T-helper 1 cell (primary cell): ENCODE measurements at places on chromosomes 11 and 22.

- no peak for DNase-seq
Observed at GRCh38 chr22:35705141-35705540, 12.5 kb upstream of the APOL5 start.

DNA sequence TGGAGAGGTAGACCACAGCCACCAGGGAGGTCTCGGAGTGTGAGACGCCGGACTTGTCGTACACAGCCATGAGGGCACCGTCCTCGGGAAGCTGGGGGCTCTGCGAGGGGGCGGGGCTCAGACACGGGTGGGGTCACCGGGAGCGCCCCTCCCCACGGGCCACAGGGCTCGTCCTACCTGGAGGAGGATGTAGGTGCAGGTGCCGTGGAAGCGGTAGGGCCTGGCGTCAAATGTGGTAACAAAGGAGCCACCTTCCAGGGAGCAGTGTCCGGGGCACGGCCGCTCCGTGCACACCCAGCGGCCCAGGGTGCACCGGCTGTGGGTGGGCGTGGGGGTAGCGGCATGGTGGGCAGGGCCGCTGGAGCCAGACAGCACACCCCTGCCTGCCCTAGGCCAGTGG, 7.5 kb downstream of the MUC6 start:
- DNase-seq = no peak

DNA sequence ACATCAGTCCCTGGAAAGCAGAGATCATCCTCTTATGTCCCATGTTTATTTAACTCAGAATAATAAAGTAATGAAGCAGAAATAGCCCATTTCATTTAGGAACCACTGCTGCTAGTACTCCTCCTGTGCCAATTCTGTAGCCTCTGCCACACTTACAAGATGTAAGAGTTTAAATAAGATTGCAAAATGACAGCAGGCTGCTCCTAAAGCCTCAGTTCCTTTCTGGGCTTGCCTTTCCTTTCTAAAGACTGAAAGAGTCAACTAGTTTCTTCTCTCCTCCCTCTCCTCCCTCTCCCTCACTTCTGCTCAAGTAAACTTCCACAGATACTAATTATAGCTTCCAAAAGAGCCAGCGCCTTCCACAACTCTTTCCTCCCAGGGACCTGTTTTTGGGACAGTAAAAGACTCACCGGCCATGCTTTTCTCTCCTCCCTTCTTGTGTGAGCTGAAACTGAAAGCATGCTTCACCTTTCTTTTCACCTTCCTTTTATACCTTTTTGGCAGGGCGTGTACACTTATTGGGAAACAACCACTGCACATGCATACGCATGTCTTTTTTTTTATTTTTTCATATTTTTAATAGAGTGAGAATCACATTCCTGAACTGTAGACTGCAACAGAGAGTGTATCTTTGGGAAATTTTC, 26.1 kb upstream of the CARD16 start:
- DNase-seq = peak; percentile 37

GRCh38 chr22:31278626-31279326, 13.5 kb downstream of the PIK3IP1 start:
- peak; percentile 53 for DNase-seq

- no peak for DNase-seq
Observed at GRCh38 chr11:65159012-65159411, 11.0 kb upstream of the SPDYC start.

- no peak for DNase-seq
Observed at GRCh38 chr22:37335806-37336199, 53.5 kb downstream of the CYTH4 start.

DNA sequence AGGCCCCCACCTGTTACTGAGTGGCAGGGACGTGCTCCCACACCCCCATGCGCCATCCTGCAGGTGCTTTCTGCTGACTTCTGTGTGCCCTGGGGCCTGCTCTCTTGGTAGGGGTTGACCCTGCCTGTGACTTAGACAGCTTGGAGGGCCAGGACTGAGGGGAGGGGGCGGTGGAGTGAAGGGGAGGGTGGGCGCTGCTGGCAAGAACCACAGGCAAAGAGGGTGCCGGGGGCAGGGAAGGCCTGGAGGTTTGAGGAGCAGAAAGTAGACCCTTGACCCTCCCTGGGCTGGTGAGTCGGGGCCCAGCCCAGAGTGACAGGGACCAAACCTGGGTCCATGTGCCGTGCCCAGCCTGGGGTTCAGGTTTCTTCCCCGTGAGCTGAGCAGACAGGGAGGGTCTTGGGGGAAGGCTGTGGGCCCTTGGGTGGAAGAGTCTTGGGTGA, 17.8 kb downstream of the KCNQ1 start:
- DNase-seq = no peak

DNA sequence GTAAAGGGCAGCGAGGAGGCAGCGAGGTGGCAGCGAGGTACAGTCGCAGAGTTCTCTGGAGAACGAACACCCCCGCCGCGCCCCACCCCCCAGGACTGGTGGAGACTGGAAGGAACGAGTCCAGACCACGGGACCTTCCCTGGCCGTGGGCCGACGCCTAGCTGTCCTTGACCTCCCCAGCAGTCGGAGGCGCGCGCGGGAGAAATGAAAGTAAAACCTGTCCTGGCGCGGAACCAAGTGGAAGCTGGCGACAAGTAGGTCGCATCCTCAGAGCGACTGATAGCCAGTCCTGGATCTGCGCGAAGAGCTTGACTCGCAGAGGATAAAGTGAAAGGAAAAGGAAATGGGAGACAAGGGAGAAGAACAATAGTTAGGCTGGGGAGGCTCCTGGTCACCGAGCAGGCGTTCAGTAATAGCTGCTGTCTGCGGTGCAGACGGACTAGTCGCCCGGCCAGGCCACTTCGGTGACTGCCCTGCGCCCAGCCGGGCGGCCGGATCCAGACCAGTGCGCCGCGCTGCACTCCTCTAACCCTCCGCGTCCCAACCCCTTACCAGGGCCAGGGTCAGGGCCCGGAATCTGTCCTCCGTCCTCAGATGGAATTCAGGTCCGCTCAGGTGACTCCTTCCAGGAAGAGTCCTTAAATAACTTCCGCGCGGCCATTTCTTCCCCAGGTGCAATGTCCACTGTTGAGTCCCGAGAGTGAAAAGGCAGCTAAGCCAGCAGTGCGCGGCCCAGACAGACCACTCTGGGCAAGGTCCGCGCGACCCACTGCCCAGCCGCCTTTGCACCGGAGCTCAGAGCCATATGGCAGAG, 1.9 kb upstream of the ADM start:
- peak; percentile 64 for DNase-seq

DNA sequence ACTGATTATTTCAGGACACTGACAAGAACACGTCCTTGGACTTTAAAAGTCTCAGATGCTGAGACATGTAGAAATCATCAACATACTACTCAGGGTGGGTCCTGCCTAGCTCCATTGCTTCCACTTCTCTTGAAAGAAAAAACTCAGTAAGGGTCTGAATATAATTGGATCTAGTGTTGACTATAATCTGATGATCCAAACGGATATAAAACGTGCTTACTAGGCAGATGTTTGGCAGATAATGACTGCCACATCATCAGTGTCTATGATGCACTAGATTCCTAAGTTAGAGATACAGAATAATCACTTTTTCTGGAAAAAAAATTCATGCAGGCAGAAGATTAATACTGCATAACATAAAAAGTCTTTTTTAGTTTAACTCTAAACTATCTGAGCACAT, 21.6 kb downstream of the GUCY1A2 start:
- no peak for DNase-seq

- DNase-seq = no peak
Observed at GRCh38 chr11:101848262-101848661, 66.5 kb upstream of the CEP126 start.

DNA sequence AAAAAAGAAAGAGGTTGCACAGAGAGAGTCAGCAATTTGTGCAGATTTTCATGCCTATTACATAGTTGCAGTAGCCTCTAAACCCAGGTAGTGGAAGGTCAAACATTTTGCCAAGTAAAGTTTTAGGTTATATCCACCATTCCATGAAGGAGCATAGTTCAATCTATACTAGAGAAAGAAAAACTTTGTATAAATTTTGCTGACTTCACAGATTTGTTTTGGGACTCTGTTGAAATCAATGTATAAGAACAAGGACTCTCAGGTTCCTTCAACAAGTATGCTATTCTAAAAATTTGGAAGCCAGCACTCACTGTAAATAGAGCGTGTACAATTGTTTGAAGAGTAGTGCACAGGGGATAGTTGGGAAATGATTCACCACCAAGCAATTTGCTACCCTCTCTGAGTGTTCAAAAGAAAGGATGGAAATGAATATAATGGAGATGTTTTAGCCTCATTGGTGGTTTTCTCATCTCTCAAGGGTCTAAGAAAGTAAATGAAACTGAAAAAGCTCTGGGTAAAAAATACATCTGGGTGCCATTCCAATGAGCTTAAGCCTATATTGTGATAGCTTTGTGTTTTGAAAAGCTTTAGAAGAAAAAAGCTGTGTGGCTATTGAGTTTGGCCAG, 508.4 kb upstream of the LUZP2 start:
- no peak for DNase-seq

DNA sequence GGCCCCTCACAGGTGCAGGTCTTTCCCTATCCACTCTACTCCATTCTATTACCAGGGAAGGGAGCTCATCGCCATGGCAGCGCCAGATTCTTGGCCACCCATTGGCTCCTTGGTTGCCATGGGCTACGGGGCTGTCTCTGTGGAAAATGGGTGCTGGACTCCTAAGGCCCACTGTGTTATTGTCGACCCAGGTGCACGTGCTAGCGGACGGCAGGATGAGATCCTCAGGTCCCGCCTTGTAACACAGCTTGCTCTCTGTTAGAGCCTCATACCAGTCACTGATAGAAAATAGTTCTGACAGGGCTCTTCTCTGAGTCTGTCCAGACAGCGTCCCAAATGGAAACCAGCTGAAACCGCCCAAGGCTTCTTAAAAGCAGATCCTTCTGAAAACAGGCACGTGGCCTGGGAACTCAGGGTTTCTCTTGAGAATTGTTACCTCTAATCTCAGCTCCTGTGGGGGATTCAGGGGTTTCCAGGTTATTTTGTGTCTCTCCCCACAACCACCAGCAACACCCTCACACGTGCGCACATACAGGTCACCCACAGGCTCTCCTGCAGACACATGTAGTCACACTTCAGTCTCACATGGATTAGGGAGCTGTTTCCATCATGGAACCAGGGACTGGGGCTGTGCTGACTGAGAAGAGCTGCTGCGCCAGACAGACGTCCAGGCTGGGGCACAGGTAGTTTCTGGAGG, 1.5 kb downstream of the TUB start:
- DNase-seq = no peak

- no peak for DNase-seq
Observed at GRCh38 chr11:5250543-5251204, 1.0 kb upstream of the HBG1 start.

GRCh38 chr22:31344578-31345330, 1.4 kb downstream of the PATZ1 start:
- DNase-seq = peak; percentile 27

- DNase-seq = no peak
Observed at GRCh38 chr11:1499899-1500298, 13.3 kb upstream of the MOB2 start.

- no peak for DNase-seq
Observed at GRCh38 chr11:13205486-13205885, 72.1 kb upstream of the BMAL1 start.

GRCh38 chr11:2198621-2199365, 27.2 kb upstream of the TH start:
- no peak for DNase-seq

- DNase-seq = no peak
Observed at GRCh38 chr22:26563022-26563421, 26.9 kb downstream of the TPST2 start.

DNA sequence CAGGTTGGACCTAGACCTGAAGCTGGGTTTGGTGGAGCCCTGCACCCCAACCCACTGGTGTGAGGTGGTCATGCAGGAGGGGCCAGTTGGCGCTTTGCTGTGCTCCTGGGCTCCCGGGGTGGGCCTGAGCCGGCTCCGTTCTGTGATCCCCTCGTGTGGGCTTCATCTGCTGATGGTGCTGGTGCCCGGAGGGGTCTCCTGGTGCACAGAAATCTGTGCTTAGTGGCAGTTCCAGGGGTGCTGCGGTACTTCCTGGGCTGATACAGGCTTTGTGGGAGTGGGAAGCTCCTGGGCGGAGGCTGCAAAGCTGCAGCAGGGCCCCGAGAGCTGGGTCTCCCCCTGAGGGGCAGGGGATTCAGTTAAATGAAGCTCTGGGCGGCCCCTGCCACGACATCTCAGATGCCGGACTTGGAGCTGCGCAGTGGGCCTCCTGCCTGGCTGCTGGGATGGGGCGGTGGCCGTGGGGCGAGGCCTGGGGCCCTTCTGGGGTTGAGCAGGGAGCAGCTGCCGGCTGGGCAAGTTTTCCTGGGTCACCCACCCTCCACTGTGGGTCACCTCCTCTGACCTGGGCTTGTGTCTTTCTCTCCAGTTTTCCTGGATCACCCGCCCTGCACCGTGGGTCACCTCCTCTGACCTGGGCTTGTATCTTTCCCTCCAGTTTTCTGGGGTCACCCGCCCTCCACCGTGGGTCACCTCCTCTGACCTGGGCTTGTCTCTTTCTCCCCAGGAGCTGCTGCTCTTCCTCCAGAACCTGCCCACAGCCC, 410.5 kb downstream of the TBC1D22A start:
- no peak for DNase-seq

DNA sequence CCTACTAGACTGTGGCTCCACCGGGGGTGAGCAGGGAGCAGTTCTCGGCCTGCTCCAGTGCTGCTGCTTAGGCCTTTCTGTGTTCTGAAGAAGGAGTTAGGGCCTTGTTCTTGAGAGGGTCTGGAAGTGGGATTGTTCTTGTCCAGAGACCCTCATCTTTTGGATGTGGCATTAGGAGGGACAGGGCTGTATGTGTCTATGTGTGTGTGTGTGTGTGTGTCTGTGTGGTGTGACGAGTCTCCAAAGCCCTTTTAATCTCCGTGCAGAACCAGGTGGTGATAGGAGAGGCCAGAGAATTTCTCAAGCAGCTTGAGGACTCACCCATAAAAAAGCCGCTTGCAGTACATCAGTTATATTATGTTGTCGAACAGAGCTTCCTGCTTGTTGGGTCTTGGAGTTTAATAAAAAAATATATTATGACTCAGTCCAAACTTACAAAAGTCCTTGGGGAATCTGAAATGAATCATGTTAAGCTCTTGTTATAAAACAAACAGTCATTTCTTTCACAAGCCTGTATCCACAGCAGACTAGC, 196.5 kb downstream of the TENM4 start:
- DNase-seq = no peak

DNA sequence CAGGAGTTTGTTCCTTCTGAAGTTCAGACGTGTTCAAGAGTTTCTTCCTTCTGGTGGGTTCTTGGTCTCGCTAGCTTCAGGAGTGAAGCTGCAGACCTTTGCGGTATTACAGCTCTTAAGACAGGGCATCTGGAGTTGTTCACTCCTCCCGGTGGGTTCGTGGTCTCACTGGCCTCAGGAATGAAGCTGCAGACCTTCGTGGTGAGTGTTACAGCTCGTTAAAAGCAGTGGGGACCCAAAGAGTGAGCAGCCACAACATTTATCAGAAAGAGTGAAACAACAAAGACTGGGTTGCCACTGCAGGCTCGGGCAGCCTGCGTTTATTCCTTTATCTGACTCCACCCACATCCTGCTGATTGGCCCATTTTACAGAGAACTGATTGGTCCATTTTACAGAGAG, 373.1 kb downstream of the ETS1 start:
- no peak for DNase-seq
